ENCODE measurements at places on chromosomes 13 and 19.

DNA sequence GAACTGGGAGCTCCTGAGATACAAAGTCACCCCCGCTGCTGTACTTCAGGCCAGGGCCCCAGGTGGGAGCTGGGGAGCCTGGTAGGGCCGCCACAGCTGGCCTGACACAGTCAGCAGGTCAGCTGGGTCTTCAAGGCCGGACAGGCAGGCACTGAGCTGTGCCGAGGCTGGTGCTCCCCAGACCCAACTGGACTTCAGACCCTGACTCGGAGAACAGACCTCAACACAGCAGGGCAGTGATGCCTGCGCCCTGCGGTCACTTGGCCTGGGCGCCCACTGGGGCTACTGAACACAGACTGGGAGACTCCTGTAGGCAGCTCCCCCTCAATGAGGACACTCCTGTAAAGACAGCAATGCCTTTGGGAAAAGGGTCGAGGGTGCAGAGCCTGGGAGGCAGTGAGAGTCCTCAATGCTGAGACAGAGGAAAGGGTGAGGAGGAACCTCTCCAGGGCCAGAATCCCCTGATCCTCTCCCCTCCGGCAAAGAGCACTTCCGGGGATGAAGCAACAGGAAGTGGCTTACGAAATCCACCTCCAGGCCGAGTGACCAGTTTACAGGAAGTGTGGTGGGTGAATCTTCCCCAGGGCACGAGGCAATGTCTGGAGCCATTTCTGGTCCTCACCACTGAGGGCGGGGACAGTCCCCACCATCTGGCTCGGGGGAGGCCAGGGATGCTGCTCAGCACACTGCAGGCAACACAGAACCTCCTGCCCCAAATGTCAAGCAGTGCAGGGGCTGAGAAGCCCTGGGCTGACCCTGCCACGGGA is 40.8 kb upstream of the ISYNA1 start:
- peak; percentile 72 for DNase-seq

- no peak for DNase-seq
Observed at GRCh38 chr13:67318398-67318797, 88.3 kb upstream of the PCDH9 start.

GRCh38 chr19:53898636-53899341 is 10.3 kb upstream of the CACNG7 start:
- peak; percentile 61 for DNase-seq

DNA sequence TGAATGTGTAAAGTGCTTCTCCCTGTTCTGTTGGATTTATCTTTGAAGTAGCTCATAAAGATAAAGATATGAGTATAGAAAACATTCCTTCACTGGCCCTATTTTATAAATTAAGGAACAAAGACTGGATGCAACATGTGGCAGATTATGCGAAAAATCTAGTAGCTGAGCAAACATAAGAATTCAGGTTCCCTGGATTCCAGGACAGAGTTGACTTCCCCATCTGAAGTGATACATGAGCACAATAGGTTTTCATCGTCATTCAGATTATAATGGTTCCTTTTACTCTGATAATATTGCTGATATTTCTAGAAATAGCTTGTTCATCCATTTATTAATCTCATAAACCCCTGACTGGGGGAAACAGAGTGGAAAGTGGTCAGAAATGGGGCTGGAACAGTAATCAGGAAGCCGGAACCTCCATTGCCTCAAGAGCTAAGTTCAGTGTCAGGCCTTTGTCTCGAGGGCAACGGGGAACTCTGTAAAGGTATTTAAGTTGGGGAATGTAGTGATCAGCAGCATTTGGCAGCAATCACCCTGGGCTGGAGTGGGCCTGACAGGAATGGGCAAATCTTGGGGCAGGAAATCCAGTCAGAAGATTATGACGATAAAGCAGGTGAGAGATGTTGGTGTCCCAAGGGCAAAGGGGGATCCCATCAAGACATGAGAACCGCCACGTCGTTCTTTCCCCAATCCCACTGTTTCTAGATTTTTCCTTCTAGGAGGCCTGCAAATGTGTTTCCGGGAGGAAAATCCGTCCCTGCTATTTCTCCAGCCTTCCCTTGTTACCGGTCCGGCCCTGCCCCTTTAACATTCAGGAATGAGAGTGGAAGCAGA is 232.5 kb upstream of the SERP2 start:
- DNase-seq: peak; percentile 73

- DNase-seq: no peak
Observed at GRCh38 chr13:49086722-49087121, 111.0 kb downstream of the FNDC3A start.

DNA sequence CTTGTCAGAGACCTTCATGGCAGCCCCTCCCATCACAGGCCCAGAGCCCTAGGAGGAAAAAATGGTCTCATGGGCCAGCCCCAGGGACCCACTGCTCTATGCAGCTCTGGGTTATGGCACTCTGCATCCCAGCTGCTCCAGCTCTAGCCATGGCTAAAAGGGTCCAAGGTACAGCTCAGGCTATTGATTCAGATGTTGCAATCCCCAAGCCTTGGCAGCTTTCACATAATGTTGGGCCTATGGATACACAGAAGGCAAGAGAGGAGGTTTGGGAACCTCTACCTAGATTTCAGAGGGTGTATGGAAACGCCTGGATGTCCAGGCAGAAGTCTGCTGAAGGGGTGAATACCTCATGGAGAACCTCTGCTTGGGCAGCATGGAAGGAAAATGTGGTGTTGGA is 996.0 kb downstream of the PCDH9 start:
- DNase-seq: no peak

- peak; percentile 65 for DNase-seq
Observed at GRCh38 chr19:1767464-1767933, 14.2 kb downstream of the ONECUT3 start.
